Renal pelvis (tissue), 12 donors: ENCODE measurements at places on chromosomes 12 and 14. TPM values are rescaled to one million over a fixed set of nuclear protein-coding genes. Genes with fewer than 3 reads are reported as not detected.

TRPV4 gene
- polyA plus RNA-seq: 14.7 TPM

DNA sequence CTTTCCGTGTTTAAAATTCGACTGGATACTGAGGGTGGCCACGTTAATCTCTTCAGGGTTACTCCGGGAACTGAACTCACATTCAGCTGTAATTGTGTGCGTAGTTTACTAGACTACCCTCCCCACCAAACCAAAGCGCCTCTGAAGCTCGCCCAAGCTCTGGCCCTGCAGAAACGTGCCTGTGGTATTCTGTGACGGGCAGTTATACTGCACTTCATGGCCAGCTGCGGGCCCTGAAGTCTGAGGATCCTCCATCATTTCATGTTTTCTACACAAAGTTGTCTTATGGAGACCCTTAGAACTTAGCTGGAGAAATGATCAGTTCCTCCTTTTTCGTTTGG lies 688 bp downstream of the ZNF26 start:
- no peak for DNase-seq

PLEKHD1 gene
- 3.8 TPM for polyA plus RNA-seq

- no peak for DNase-seq
These were observed 112.8 kb downstream of the CAPZA3 start for GRCh38 chr12:18850752-18851151.

DNA sequence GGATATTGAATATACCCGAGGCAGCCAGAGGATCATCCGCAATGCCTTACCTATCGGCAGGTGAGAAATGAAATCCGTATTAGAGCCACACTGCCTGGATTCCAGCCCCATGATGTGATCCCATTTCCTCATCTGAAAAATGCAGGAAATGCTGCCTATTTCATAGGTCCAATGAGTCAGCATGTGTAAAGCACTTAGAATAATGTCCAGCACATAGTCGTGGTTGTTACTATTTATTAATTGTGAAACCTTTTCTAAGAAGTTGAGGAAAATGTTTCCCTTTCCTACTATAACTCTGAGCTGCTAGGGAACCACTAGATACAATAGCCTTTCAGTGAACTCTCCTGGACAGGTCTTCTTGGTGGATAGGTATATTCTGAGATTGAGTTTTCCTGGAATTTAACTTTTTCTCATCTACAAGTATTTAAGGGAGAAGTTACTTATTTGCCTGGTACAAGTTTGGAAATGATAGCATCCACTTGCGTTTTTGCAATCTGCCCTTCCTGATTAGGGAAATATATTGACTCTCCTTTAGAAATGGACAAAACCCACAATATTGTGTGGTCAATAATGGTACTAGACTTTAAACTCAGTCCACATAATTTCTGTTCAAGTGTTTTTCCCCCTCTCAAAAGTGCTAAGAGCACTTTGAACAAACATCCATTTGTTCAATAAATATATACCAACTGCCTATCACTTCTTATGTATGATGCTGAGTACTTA lies 12.2 kb downstream of the POLR3B start:
- no peak for DNase-seq

DNA sequence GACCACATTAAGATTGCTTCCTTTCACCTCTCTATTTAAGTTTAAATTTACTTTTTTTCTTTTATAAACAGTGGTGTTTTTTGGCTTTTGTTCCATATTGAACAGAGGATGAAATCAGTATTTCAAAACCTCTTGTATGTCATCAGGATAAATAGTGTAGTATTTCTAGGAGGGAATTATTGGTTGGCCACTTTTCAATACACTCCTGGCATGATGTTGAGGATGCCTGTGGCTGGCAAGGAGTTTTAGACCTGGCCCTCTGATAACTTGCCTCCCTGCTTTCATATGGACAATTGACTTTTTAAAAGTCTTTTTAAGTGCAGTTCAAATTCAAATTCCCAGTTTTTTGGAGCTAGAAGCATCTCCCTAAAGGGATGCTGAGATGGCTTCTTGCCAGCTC lies 9.8 kb downstream of the TMTC2 start:
- no peak for DNase-seq

CLECL1 gene
- 0.21 TPM for polyA plus RNA-seq

- no peak for DNase-seq
These were observed 1330.7 kb upstream of the TMEM132C start for GRCh38 chr12:126936181-126936851.

DNA sequence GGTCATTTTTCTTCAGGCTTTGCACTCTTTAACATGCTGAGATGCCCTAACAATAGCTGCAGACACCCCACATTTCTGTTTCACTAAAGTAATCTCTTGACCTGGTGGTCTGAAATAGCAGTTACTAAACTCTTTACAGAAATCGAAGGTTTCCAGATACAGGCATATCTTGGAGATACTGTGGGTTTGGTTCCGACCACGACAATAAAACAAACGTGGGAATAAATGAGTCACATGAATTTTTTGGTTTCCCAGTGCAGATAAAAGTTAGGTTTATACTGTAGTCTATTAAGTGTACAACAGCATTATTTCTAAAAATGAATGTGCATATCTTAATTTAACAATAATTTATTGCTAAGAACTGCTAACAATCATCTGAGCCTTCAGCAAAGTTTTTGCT lies 208.7 kb downstream of the EGLN3 start:
- no peak for DNase-seq

MANSC4 gene
- polyA plus RNA-seq: 0.51 TPM

DNA sequence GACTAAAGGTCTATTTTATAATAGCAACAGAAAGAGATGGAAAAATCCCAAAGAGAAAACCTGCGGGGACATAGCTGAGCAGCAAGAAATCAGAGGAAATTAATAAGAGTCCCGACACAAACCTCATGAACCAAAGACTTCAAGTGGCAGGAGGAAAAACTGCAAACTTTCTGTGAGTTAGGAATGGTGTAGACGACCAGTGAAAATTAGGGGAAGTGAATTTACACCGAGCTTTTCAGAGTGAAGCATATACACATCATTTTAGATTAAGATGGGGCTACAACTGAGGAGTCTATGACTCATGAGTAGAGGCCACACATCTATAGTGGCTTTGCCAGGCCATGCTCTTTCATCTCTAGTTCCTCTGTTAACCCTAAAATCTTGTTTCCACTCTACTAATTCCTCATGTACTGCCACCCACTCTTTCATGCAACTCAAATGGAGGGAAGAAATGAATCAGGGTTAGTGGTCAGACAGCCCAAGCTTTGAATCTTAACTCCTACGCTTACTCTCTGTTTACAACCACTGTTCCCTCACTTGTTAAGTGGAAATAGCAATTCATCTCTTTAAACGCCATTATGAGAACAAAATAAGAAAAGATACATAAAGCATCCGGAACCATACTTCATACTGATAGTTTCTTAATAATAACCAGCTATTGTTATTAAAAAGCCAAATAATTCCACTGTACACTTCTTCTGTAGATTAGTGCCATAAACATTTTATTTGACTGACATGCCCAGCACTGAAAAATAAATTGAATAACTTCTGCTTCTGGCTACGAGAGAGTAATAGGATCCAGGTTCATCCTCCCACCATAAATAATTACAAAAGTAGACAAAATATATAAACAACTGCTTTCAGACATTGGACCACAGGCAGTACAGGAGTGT lies 219.3 kb downstream of the RMST start:
- DNase-seq: peak; percentile 3

DNA sequence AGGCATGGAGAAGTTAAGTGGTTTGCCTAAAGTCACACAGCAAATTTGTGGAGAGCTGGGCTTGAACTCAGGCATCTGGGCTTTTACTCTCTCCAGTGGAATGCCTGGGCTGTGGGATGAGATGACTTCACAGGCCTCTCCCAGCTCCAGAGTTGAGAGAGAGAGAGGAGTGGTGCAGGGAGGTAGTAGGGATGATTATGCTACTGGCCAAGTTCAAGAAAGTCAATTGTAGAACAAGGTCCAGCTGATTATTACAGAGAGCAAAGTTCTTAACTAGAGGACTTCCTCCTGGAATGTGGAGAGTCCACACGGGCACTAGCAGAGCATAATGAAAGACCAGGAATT lies 769 bp upstream of the EMP1 start:
- DNase-seq: no peak

KLRC3 gene
- polyA plus RNA-seq: 0.25 TPM

TMCC3 gene
- 39.4 TPM for polyA plus RNA-seq

- no peak for DNase-seq
These were observed 330.8 kb downstream of the SOX5 start for GRCh38 chr12:23618718-23619117.

DNA sequence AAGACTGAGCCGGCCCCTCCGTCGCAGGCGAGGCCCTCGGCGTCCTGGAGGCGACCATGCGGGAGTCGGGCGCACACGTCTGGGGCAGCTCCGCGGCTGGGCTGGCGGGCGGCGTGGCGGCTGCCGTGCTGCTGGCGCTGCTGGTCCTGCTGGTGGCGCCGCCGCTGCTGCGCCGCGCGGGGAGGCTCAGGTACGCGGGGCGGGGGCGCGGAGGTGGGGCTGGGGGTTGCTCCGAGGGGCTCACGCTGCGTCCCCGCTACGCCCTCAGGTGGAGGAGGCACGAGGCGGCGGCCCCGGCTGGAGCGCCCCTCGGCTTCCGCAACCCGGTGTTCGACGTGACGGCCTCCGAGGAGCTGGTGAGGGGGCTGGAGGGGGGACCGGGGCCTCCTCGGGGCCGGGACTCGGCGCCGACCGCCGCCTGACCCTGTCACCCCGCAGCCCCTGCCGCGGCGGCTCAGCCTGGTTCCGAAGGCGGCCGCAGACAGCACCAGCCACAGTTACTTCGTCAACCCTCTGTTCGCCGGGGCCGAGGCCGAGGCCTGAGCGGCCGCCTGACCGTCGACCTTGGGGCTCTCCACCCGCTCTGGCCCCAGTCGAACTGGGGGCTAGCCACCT lies 7.8 kb downstream of the AMN start:
- no peak for DNase-seq

CLEC2A gene
- not detected for polyA plus RNA-seq

AQP2 gene
- polyA plus RNA-seq: 170 TPM

KRT6C gene
- not detected for polyA plus RNA-seq

DNA sequence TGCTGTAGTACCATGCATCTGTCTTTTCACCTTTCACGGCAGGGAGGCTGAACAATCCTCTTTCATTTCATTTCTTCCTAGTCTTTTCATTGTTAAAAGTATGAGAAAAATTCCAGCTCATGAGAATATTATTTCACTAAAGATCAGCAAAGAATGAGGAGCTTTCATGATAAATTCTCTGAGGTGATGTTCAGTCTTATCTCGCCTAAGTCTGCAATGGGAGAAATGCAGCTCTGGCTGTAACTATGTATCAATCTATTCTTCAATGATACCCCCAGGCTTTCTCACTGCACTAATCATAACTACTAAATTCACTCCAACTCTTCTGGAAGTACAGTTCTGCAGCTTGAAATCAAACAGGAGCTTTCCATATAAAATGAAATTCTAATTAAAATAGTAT lies 15.7 kb downstream of the FOXG1 start:
- DNase-seq: no peak

ZDHHC22 gene
- polyA plus RNA-seq: 0.64 TPM

GRCh38 chr14:54676812-54677708 lies 110.1 kb downstream of the SAMD4A start:
- no peak for DNase-seq

- no peak for DNase-seq
These were observed 81.0 kb upstream of the FZD10 start for GRCh38 chr12:130081117-130081805.

- DNase-seq: no peak
These were observed 23.1 kb downstream of the RHOF start for GRCh38 chr12:121770388-121770787.

DNA sequence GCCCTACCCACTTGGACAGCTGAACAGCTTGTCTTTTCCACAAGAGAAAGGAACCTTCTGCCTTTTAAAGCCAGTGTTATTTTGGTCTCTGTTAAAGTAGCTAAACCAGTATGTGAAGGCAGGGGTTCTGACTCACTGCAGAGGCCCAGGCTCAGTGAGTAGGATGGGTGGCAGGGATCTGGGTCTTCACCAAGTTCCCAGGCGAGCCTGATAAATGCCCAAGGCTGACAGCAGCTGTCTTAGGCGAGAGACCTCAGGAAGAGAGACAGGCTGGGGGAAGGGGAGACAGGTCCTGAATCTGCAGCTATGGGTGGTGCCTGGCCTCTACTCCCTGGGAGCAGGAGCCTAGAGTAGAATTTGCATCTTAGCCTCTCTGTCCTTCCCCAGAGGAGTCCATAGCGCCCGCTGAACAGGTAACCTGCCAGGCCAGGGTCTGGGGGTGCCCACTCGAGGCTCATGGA lies 18.1 kb upstream of the KIF26A start:
- DNase-seq: no peak

DNA sequence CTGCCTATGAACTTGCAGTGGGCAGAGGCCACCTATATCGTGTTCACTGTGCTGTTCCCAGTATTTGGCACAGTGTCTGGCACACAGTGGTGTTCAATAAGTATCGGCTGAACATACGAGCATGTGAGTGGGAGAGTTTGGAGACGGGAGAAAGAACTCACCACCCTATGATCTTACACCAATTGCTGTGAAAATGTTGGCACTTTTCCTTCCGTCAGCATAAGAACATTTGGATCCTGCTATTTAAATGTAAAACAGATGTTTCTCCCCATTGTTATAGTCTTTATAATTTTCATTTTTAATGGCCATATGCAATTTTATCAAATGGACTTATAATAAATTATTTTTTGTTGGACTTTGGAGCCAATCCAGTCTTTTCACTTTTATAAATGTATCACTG lies 144.4 kb downstream of the EFCAB11 start:
- no peak for DNase-seq

DNA sequence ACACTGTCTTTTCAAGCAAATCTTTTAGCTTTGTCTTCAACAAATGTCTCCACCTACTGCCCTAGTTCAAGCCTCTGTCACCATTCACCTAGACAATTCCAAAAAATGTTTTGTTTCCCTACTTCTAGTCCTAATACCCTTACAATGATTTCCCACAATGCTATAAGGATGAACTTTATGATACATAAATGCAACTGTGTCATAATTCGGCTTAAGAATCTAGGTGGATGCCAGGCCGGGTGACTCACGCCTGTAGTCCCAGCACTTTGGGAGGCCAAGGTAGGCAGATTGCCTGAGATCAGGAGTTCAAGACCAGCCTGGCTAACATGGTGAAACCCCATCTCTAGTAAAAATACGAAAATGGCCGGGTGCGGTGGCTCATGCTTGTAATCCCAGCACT lies 20.7 kb upstream of the CREBL2 start:
- no peak for DNase-seq

DNA sequence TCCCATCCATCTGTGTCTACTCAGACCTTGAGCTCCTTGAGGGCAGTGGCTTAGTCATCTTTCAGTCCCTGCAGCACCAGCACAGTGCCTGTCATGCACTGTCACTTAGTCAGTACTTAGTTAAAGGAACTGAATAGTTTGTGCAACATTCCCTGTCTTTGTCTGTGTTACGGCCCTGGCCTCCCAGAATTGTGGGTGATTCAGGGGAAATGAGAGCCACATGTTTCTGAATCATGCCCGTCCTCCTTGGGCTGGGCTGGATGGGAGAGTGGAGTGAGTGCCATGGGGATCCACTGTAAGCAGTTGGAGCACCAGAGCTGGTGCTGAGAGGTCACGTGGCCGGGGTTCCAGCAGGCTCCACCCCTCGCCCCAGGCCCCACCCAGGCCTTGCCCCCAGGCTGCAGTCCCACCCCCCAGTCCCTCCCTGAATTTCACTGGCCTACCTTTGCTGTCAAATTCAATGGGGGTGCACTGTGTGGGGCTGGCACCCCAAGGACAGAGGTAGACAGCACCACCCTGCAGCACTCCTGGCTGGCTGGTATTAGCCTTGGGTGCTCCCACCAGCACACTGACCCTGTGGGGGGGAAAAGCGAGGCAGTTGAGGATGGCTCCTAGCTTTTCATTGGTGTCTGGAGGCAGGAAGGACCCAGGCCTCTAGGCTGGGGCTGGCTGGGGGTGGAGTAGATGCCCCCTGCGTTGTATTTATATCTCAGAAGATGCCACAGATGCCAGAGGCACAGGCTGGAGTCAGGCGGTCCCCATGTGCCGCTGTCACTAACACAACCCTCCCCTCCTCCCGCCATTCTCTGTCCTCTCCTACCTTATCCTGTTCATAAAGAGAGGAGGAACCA lies 7.5 kb downstream of the ITGA5 start:
- no peak for DNase-seq
